ENCODE measurements at places on chromosomes 16 and 17. TPM values are rescaled to one million over a fixed set of nuclear protein-coding genes. Genes with fewer than 3 reads are reported as not detected.

- no peak for DNase-seq
Measured at GRCh38 chr17:59534583-59534982, 30.8 kb upstream of the DHX40 start.

DNA sequence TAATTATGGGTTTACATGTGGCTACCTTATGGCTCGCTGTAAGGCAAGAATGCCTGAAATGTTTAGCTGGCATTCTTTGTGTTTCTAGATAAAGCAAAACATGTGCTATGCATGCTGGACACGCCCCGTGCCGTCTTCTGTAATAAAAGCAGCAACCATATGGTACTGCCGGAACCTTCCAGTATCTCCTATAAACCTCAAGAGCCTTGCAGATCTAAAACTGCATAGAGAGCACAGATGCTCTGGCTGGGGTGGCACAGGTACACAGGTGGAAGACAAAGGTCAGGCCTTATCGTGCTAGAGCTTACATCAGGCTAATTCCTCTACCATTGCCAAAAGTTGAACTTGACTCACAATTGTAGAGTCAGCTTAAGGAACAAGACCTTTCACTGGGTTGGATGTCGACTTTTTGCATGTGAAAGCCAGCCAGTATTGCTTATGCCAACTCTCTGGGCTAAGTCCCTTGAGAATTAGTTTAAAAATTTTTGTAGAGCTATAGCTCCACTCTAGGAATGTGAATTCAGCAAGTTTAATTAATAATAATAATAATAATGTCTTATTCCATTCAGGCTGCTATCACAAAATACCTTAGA lies 187.4 kb upstream of the CACNG5 start:
- DNase-seq, result no peak

GRCh38 chr16:2486645-2487516 lies 12.0 kb downstream of the TBC1D24 start:
- DNase-seq, result peak; percentile 23

GRCh38 chr16:69890114-69890891 lies 60.8 kb upstream of the CLEC18A start:
- DNase-seq, result peak; percentile 42

GRCh38 chr16:53168744-53169143 lies 114.0 kb downstream of the CHD9 start:
- no peak for DNase-seq

GRCh38 chr17:57324631-57325030 lies 68.3 kb downstream of the MSI2 start:
- no peak for DNase-seq

- DNase-seq, result peak; percentile 85
Measured at GRCh38 chr17:18158022-18158600, 25.5 kb upstream of the ALKBH5 start.

- DNase-seq, result no peak
Measured at GRCh38 chr17:44282264-44282663, 14.3 kb upstream of the SLC4A1 start.

Gene MLYCD
- 2.7 TPM for total RNA-seq

Gene FOXN1
- total RNA-seq, result not detected

Data from IMR-90 (cell line).